ENCODE measurements at places on chromosomes 4 and X. TPM values are rescaled to one million over a fixed set of nuclear protein-coding genes. Genes with fewer than 3 reads are reported as not detected.
A peak's percentile ranks its signal among the peaks of the same experiment; 100 is the strongest.

DNA sequence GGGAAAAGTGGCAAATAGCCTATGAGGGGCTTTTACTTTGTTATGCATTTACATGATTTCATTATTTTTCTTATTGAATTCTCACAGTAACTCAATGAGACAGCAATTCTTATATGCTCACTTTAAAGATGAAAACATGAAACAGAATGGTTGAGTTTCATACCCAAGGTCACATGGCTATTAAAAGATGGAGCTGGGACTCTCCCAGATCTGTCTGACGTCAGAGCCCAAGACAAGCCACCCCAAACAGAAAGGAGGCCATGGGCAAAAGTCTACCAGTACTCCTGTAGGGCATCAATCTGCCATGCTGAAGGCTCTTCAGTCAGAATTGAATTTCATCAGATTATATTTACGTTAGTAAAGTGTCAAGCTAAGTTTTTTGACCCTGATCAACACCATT is 13.2 kb downstream of the HSD17B11 start:
- no peak for DNase-seq
- no peaks in the 10 kb centered on the region for H3K36me3 ChIP-seq
- no peak overlapping the region for H3K4me3 ChIP-seq

- H3K4me3 ChIP-seq, result no peak overlapping the region
- peaks cover 3% of the 10 kb centered on the region for H3K4me1 ChIP-seq
- H3K27ac ChIP-seq, result no peak overlapping the region
- H3K36me3 ChIP-seq, result peaks cover 15% of the 10 kb centered on the region
These were observed 67.6 kb upstream of the TMEM150C start for GRCh38 chr4:82629238-82630000.

- DNase-seq, result no peak
- H3K36me3 ChIP-seq, result no peaks in the 10 kb centered on the region
- no peak overlapping the region for H3K4me3 ChIP-seq
- H3K4me1 ChIP-seq, result no peaks in the 10 kb centered on the region
These were observed 188.7 kb upstream of the AADAT start for GRCh38 chr4:170278460-170278859.

DNA sequence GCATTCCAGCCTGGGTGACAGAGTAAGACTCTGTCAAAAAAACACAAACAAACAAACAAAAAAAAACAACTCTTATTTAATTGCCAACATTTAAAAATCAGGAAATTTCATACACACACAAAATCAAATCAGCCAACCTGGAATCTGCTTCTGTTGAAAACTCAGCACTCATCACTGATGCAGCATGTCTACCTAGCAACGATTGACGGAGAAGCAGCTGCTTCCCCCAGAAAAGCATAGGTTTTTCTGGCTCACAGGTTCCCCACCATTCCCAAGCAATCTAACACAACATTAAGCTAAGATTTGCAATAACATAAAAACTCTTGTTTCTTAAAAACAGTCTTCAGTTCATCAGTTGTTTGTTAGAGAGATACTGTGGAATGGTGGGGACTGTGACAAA is 143.6 kb downstream of the DHX15 start:
- H3K4me1 ChIP-seq, result no peaks in the 10 kb centered on the region
- H3K36me3 ChIP-seq, result no peaks in the 10 kb centered on the region
- H3K4me3 ChIP-seq, result no peak overlapping the region
- H3K27ac ChIP-seq, result no peak overlapping the region
- peaks cover 4% of the 10 kb centered on the region for H3K27me3 ChIP-seq

GRCh38 chr4:173046818-173047217 is 121.8 kb upstream of the GALNT7 start:
- no peaks in the 10 kb centered on the region for H3K36me3 ChIP-seq
- DNase-seq, result no peak
- H3K27ac ChIP-seq, result no peak overlapping the region
- H3K27me3 ChIP-seq, result peaks cover 31% of the 10 kb centered on the region

DNA sequence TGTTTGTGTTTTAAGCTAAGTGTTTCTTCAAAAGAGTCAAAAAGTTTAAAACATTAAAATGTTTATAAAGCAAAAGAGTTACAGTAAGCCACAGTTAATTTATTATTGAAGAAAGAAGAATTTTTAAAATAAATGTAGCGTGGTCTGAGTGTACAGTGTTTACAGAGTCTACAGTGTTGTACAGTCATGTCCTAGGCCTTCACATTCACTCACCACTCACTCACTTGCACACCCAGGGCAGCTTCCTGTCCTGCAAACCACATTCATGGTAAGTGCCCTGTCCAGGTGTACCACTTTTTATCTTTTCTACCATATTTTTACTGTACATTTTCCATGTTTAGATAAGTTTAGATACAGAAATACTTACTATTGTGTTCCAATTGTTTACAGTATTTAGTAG is 239.7 kb upstream of the AGA start:
- no peaks in the 10 kb centered on the region for H3K27me3 ChIP-seq
- H3K36me3 ChIP-seq, result no peaks in the 10 kb centered on the region
- no peak overlapping the region for H3K27ac ChIP-seq
- no peak overlapping the region for H3K4me3 ChIP-seq

DNA sequence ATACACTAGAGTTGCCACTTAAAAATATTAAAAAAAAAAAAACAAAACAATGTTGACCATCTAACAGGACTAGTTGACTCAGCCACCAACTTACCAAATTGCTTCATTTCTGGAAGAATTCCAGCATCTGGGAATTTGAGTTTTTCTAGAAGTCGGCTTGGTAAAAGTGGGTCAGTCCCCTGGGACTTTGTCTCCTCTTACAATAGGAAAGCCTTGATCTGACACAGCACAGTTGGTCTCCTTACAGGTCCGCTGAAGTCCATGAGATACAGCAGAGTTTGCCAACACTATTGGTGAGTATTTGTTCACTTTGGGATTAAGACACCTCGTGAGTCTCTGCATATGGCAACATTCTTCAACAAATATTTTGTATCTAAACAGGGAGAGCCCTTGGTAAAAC is 18.2 kb upstream of the DDIT4L start:
- H3K4me3 ChIP-seq, result peak overlapping the region; percentile 44
- no peak overlapping the region for H3K27ac ChIP-seq
- H3K36me3 ChIP-seq, result no peaks in the 10 kb centered on the region
- no peak for DNase-seq

GRCh38 chr4:168394556-168394955 is 76.0 kb upstream of the DDX60 start:
- H3K36me3 ChIP-seq, result peaks cover 24% of the 10 kb centered on the region
- H3K27ac ChIP-seq, result no peak overlapping the region
- H3K27me3 ChIP-seq, result no peaks in the 10 kb centered on the region
- H3K4me1 ChIP-seq, result peaks cover 4% of the 10 kb centered on the region

DNA sequence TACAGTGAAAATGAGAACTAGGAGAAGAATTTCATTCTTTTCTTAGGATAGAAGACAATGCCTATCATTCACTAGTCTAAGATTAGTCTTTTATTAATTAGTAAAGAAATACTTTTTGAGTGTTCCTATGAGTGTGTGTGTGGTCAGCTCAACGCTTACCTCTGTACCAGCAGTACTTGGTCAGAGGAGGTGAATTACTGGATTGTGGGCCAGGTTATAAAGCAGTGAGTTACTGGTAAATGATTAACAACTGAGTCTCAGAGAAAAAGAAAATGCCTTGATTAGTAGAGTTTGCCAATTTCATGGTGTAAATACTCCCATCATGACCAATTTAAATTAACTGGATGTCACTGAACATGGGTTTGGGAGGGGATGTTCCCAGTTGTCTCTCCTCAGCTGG is 444.6 kb downstream of the STIM2 start:
- no peak for DNase-seq
- H3K4me1 ChIP-seq, result no peaks in the 10 kb centered on the region
- peaks cover 8% of the 10 kb centered on the region for H3K36me3 ChIP-seq
- no peak overlapping the region for H3K4me3 ChIP-seq

GRCh38 chr4:62006108-62006507 is 806.0 kb downstream of the ADGRL3 start:
- H3K4me1 ChIP-seq, result no peaks in the 10 kb centered on the region
- H3K27me3 ChIP-seq, result no peaks in the 10 kb centered on the region
- H3K4me3 ChIP-seq, result no peak overlapping the region
- H3K36me3 ChIP-seq, result no peaks in the 10 kb centered on the region
- no peak for DNase-seq

GRCh38 chr4:25160714-25161592 is 704 bp upstream of the SEPSECS start:
- peak overlapping the region; percentile 98 for H3K4me3 ChIP-seq
- no peaks in the 10 kb centered on the region for H3K27me3 ChIP-seq
- peaks cover 38% of the 10 kb centered on the region for H3K4me1 ChIP-seq
- peak overlapping the region; percentile 99 for H3K27ac ChIP-seq
- H3K36me3 ChIP-seq, result peaks cover 5% of the 10 kb centered on the region

- peaks cover 13% of the 10 kb centered on the region for H3K27me3 ChIP-seq
- no peak overlapping the region for H3K4me3 ChIP-seq
- no peak for DNase-seq
- H3K27ac ChIP-seq, result no peak overlapping the region
- H3K36me3 ChIP-seq, result no peaks in the 10 kb centered on the region
- no peaks in the 10 kb centered on the region for H3K4me1 ChIP-seq
These were observed 143.5 kb downstream of the HNRNPD start for GRCh38 chr4:82230306-82230705.

GRCh38 chr4:153440475-153440874 is 25.7 kb upstream of the TMEM131L start:
- H3K4me1 ChIP-seq, result peaks cover 31% of the 10 kb centered on the region
- peak overlapping the region; percentile 16 for H3K27ac ChIP-seq
- H3K36me3 ChIP-seq, result no peaks in the 10 kb centered on the region
- no peaks in the 10 kb centered on the region for H3K27me3 ChIP-seq

- no peak overlapping the region for H3K4me3 ChIP-seq
- H3K4me1 ChIP-seq, result no peaks in the 10 kb centered on the region
- H3K36me3 ChIP-seq, result no peaks in the 10 kb centered on the region
- H3K27ac ChIP-seq, result no peak overlapping the region
- no peaks in the 10 kb centered on the region for H3K27me3 ChIP-seq
- no peak for DNase-seq
These were observed 33.1 kb upstream of the ANXA10 start for GRCh38 chr4:168059251-168059650.

DNA sequence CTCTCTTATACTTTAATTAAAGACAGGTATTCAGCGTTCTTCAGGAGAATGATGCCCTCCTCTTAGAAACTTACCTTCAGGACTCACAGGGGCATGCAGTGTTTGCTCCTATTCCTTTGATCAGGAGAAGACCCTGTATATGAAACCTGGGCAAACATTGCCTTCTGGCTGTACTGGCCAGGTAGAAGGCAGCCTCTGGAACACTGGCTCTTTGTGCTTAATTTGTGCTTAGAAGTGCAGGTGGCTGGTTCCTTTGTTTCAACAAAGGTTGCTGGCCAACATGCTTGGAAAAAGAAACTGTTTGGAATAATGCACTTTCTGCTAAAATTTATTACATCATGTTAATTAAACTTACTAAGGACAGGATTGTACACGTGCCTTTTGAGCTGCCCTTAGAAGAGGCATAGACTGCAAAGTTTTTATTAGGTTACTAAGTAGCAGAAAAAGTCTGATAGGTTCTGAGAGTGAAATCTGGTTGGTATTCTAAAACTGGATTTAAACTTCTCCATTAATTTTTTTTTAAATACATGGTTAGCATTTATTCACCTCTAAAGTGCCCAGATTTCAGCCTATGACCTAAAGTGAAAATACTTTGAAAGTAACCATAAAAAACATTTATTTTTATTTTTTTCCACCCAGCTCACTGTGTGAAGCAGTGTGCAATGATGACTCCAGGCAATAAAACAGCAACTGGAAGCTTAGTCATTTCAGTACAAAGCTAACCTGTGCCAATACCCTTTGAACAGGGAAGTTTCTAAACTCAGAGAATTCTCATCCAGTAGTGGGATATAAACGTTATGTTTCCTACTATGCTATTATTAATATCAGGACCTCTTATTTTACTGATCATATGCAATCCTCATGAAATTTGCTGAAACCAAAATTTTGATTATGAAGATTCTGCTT is 11.3 kb downstream of the RASSF6 start:
- peaks cover 5% of the 10 kb centered on the region for H3K36me3 ChIP-seq
- no peak for DNase-seq
- H3K27me3 ChIP-seq, result peaks cover 4% of the 10 kb centered on the region
- no peaks in the 10 kb centered on the region for H3K4me1 ChIP-seq
- no peak overlapping the region for H3K4me3 ChIP-seq
- H3K27ac ChIP-seq, result no peak overlapping the region

- H3K4me3 ChIP-seq, result no peak overlapping the region
- no peaks in the 10 kb centered on the region for H3K36me3 ChIP-seq
- peaks cover 37% of the 10 kb centered on the region for H3K4me1 ChIP-seq
- no peak overlapping the region for H3K27ac ChIP-seq
- no peaks in the 10 kb centered on the region for H3K27me3 ChIP-seq
These were observed 76.7 kb upstream of the SLC4A4 start for GRCh38 chr4:71262161-71262560.

The RENBP gene
- 4.8 TPM for total RNA-seq

The EPGN gene
- not detected for total RNA-seq

The MTM1 gene
- 9.1 TPM for total RNA-seq

The FOXR2 gene
- not detected for total RNA-seq

The TMPRSS11B gene
- total RNA-seq, result not detected

Data from natural killer cell treated with Interleukin-12 subunit alpha and Interleukin-12 subunit beta and Interleukin-15 and Interleukin-18, amount 100 ng/mL, for 72 hours (primary cell).